ENCODE measurements at places on chromosomes 5 and 9.

- peak; percentile 51 for DNase-seq
Measured at GRCh38 chr9:134442085-134442474, 115.8 kb downstream of the RXRA start.

DNA sequence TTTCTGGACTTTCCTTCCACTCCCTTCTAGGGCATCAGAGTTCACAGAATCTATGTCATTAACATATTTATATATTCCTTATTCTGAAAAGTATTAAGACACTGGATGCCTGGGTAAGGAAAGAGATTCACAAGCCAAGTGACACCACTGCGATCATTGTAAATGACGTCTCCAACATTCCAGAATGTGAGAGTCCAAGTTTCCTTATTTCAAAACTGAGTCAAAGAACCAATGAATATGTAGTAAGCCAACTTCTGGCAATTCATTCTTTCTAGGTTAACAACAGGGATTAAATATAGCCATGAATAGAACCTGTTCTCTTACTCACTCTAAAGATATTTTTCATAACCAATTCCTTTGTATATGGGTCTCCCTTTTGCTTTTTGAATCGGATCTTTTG is 18.1 kb downstream of the RAI14 start:
- DNase-seq: peak; percentile 98

DNA sequence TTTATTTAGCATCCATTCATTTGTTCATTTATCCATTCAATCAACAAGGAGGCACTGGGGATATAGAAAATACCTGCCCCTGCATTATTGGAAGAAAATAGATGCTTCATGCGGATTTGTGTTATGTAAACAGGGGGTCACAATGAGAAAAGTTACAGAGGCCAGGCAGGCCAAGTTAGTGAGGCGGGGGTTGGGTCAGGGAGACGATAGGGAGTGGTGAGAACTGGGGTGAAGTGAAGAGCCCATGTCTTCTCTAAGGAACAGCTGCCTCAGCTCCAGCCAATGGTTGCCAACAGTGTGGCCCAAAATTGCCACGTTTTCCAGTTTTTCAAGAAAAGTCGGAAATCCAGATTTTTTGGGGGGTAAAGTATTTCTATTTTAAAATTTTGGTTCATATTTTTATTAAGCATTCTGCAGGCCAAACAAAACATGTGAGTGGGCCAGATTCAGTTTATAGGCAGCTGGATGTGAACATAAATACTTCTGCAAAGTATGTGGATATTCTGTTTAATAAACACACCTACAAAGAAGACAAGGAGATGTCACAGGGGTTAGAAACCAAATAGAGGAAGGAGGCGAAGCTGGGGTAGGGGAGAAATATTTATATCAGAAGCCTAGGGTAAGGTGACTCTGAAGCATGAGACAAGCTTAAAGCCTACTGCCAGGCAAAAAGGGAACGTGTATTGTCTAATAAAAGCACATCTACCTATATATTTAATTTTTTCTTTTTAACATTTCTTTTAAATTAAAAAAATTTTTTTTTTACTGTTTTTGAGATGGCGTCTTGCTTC is 44.0 kb downstream of the ALG2 start:
- no peak for DNase-seq

DNA sequence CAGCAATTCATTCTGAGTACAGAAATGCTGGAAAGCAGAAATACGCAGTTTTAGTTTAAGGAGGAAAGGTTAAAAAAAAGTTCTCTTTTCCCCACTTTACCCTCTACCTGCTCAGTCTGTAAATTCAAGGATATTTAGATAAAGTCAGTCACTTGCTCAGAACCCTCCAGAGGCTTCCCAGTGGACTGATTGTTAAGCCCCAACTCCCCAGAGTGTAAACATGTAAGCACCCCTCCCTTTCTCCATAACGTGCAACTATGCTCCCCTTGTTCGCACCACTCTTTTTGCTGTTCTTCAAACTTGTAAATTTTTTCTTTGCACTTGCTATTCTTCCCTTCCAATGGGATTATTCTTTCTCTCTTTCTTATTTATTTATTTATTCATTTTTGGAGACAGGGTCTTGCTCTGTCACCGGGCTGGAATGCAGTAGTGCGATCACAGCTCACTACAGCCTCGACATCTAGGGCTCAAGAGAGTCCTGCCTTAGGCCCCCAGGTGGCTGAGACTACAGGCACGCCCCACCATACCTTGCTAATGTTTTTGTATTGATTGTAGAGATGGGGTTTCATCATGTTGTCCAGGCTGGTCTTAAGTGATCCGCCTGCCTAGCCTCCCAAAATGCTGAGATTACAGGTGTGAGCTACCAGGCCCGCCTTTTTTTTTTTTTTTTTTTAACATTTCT is 32.5 kb upstream of the ERBIN start:
- no peak for DNase-seq

- peak; percentile 2 for DNase-seq
Measured at GRCh38 chr5:169828385-169828784, 151.9 kb downstream of the INSYN2B start.

DNA sequence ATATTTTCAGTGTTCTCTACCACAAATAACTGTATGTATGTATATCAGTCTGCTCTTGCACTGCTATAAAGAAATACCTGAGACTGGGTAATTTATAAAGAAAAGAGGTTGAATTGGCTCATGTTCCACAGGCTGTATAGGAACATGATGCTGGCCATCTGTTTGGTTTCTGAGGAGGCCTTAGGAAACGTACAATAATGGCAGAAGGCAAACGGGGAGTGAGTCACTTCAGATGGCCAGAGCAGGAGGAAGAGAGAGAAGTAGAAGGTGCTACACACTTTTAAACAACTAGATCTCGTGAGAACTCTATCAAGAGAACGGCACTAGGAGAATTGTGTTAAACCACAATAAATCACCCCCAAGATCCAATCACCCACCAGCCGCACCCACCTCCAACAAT is 121.7 kb downstream of the ADAMTS6 start:
- no peak for DNase-seq

Data from fibroblast of skin of back (primary cell).